Natural killer cell (primary cell): ENCODE measurements at places on chromosomes 5 and 9. TPM values are rescaled to one million over a fixed set of nuclear protein-coding genes. Genes with fewer than 3 reads are reported as not detected.
A peak's percentile ranks its signal among the peaks of the same experiment; 100 is the strongest.

Gene CDKN2B-AS1
- 2.6 TPM for total RNA-seq

Gene PCDH1
- total RNA-seq: 39.2 TPM

Gene PHF24
- total RNA-seq: not detected

Gene GFRA3
- not detected for total RNA-seq

Gene S100Z
- total RNA-seq: 3.3 TPM

GRCh38 chr5:103840600-103840999 lies 278.0 kb upstream of the NUDT12 start:
- no peaks in the 10 kb centered on the region for H3K4me1 ChIP-seq
- no peaks in the 10 kb centered on the region for H3K27me3 ChIP-seq
- H3K4me3 ChIP-seq: no peak overlapping the region
- no peak overlapping the region for H3K27ac ChIP-seq
- no peak for DNase-seq
- no peaks in the 10 kb centered on the region for H3K36me3 ChIP-seq

- H3K27me3 ChIP-seq: no peaks in the 10 kb centered on the region
- peaks cover 5% of the 10 kb centered on the region for H3K4me1 ChIP-seq
- no peak for DNase-seq
- no peaks in the 10 kb centered on the region for H3K36me3 ChIP-seq
These were observed 115.3 kb upstream of the MSX2 start for GRCh38 chr5:174609116-174609515.

DNA sequence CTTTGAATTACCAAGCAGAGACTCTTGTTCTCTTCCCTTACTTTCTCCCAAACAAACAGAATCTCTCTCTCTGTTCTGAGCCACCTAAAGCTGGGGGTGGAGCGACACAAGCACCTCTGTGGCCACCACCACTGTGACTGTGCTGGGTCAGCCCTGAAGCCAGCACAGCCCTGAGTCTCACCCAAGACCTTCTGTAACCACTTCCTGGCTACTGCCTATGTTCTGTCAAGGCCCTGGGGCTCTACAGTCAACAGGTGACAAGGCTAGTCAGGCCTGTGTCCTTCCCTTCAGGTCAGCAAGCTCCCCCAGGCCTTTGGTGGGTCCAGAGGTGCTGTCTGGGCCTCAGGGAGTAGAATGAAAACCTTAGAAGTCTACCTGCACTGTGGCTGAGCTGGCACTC lies 26.1 kb upstream of the SLC28A3 start:
- H3K36me3 ChIP-seq: no peaks in the 10 kb centered on the region
- H3K27ac ChIP-seq: peak overlapping the region; percentile 54
- no peaks in the 10 kb centered on the region for H3K27me3 ChIP-seq

DNA sequence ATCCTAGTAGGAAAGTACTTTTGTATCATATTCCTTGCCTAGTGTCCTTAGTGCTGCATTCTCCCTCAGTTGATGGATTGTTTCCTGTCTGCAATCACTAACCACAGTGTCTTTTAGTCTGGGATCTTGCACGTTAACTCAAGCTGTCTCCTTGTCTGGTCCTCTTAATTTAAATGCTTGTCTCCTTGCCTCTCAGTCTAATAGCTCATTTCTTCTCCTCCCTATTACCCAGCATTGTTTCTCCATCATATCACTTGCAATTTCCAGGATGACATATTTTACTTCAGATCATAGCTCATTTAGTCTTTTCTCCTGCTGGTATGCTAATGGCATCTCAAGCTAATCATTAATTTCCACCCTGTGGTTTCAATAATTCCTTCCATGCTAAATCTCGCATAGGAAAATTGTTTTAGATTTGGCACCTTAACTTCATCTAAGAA lies 2052.0 kb upstream of the C9orf72 start:
- no peak overlapping the region for H3K4me3 ChIP-seq
- H3K27me3 ChIP-seq: no peaks in the 10 kb centered on the region
- DNase-seq: no peak
- H3K36me3 ChIP-seq: no peaks in the 10 kb centered on the region
- H3K27ac ChIP-seq: no peak overlapping the region
- no peaks in the 10 kb centered on the region for H3K4me1 ChIP-seq

DNA sequence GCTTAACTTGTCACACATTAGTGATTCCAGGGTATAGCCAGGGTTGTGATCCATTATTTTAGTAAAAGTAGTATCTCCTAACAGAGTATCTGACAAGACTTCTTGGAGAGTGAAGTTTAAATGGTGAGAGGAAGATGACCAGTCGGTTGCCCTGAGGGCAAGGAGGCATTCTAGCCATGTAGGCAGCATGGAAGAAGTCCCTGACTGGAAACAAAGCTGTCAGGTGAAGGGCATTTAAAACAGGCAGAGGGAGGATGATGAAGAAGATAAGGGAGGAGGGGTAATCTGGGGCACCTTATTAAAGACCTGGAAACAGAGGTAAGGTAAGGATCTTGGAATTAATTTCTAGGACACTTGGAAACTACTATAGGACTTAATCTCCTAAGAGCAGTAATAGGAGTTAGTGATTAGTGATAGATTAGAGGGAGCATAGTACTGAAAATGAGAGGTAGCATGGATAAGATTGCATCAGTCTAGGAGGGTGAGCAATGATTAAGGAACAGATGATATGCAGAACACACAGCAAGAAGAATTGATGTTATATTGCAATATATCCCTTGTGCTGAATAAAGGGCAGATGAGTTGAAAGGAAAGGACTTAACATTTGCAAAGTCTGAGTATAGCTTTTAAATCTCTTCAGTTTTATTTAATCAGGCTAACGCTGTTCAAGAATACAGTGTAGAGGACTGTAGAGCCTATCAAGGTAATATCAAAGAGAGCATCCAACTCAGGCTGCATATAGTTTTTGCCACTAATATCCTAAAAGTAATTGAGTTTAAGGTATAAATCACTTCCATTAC lies 9.6 kb downstream of the KIF2A start:
- peaks cover 25% of the 10 kb centered on the region for H3K4me1 ChIP-seq
- H3K36me3 ChIP-seq: peaks cover 2% of the 10 kb centered on the region
- no peak overlapping the region for H3K27ac ChIP-seq
- DNase-seq: no peak

DNA sequence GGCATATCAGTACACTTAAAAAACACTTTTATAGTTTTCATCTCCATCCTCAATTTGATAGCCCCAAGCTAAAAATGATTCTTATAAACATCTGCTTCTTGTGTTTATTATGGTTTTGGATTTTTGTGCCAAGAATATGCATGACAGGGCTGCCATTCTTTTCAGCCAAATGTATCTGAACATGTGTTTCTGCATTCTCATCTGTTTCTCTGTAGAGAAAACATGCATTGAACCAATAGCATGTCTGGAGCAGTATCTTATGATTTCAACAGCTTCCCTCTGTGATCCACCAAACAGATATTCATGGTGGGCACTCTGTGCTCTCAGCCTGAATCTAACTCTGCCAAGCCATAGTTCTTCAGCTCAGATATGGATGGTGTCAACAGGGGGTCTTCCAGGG lies 99.3 kb upstream of the ERCC6L2 start:
- H3K27ac ChIP-seq: no peak overlapping the region
- no peak overlapping the region for H3K4me3 ChIP-seq
- peaks cover 3% of the 10 kb centered on the region for H3K4me1 ChIP-seq
- H3K36me3 ChIP-seq: no peaks in the 10 kb centered on the region
- peaks cover 8% of the 10 kb centered on the region for H3K27me3 ChIP-seq
